Activated CD4-positive, alpha-beta T cell treated with anti-CD3 and anti-CD28 coated beads for 24 hours (primary cell): ENCODE measurements at places on chromosomes 6 and 20.

- no peak for DNase-seq
These were observed 187.4 kb upstream of the PROKR2 start for GRCh38 chr20:5504061-5504739.

- no peak for DNase-seq
These were observed 27.6 kb downstream of the ZNF311 start for GRCh38 chr6:28977341-28978132.

DNA sequence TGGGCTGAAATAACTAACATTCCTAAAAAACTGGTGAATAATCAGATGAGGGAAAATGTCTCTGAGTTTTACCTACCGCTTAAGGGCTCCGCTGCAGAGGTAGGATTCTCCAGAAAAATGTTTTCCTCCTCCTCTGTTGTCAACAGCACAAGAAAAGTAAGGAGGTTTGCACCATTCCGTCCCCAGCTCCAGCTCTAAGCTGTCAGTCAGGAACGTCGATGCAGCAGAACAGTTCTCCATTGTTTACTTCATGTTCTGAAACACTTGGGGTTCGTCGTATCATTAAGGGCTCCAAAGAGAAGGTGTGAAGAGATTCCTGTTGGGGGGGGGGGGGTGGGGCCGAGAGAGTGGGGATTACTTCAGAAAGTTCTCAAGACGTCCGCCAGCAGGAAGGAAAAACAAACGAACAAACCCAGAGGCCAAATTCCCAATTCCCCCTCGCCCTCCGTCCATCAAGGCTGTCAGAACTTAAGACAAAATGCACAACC lies 734 bp downstream of the MMS22L start:
- no peak for DNase-seq

DNA sequence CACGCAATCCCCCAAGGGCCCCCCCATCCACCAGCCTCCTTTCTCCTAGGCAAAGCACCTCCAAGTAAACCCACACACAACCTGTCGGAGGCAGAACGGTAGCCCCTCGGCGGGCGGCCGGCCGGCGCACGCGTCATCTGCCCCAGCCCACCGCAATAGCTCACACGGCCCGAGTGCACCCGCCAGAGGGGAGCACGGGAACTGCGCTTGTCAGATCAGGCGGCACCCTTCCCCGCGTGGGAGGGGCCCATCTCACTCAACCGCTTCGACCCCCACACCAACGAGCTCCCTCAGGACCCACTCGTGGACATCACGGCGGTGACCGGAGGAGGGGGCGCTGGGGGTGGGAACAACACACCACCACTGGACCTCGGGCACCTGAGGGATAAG lies 767.9 kb upstream of the DEFB115 start:
- no peak for DNase-seq

DNA sequence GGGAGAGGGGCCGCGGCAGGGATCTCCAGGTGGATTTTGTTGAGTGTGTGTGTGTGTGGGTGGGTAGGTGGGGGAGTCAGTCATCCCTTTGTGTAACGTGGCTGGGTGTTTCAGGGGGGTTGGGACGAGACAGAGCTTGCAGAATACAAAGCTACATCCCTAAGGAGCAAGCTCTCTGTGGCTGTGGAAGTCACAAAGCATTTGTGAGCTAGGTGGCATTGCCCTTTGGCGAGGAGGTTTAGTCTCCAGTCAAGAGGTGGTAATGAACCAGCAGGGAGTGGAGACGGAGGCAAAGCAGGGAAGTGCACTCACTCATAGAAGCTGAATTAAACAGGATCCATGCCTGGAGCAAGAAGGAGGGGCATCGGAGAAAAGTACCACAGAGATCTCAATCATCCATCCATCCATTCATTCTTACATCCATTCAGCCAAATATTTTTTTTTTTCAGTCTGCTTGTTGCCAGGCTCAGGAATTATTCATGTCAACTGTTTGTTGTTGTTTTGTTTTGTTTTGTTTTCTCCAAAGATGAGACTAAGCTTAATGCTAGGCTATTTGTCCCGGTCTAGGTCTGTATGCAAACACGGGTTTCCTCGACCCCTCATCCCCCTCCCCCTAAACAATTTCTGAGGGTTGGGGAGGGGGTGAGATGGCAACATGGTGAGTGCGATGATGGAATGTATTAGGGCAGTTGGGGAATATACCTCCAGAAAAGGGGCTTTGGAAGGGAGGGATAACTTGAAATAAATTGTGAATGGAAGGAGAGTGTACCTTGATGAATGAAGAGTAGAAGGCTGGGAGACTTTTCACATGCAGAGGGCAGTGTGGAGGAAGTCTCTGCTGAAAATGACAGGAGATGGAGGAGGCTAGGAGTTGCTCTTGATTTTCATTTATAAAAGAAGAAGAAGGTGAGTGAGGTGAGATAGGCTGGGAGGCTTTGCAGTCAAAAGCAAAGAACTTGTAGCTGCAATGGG lies 1.0 kb downstream of the HCRTR2 start:
- DNase-seq = no peak

DNA sequence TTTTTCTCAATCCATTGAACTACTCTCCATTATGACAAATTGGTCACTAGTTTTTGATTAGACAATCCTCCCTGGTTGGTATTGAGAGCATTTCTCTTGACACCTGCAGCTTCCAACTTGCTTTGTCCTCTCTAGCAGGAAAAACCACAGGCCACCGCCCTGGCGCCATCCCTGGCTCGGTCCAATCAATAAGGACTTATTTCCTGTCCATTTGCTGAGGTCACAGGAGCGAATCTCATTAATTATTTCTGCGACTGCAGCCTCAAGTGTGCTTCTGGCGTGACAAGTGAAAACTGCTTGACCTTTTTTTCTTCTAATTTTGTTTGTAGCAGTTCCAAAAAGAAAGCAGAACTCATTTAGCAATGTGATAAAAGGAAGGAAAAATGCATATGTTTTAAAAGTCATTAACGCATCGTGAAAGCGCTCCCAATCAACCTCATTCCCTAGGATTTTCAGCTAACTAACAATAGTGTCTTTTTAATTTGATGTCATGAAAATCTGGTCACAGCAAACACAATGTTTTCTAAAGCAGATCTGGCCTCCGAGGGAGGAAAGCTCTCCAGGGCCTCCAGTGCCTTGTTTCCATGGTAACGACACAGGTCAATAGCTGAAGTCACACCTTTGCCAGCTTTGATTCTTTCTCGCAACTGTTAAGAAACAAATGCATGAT lies 39.0 kb upstream of the BEND3 start:
- no peak for DNase-seq

DNA sequence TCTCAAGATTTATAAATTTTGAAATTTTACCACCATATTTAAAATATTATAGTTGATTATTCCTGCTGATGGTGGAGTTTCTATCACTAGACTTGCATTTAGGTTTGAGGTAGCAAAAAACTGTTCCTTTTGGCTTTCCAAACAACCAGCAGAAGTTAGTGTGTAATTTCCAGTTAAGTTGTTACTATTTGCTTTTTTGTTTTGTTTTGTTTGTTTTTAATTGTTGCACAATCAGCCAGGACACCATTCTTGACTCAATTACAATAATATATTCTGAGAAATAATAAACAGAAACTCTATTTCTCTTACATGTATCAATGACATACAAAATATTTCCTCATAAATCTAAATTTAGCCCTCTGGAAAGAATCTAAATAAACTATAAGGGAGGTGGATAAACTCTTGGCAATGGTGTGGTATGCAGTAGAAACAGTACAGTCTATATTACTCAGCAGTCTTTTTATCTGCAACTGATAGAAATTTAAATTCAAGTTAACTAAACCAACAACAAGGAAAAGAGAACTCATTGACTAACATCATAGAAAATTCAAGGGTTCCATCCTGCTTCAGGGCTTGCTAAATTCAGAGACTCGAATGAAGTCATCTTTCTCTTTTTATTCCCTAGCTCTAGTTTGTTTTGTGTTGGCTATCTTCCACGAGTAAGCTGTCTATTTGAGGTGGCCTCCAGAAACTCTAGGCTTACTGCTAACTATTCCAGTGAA lies 19.4 kb upstream of the COL19A1 start:
- DNase-seq = no peak
